ENCODE measurements at places on chromosomes 13 and 19.

DNA sequence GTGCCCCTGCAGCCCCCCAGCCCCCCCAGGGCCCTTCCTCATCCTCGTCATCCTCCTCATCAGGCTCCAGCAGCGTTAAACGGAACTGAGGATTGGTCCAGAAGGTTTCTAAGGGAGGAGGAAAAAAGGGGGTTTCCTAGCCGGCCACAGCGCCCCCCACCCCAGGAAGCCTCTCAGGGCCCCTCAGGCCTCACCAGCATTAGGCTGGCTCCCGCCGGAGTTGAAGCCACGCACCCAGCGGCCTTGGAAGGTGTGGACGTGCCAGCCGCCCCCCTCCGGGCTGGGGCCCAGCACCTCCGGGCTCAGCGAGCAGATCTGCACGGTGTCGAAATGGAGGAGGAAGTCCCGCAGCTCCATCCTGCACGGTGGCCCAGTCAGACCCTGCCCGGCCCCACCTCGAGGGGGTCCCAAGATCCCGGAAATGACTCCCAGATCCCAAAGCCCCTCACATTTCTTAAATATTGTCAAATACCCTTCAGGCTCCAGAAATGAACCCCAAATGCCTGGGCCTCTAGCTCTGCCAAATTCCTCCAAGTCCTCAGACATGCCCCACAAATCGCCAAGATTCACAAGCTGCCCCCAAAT, 6.9 kb downstream of the CAPN12 start:
- DNase-seq = no peak

DNA sequence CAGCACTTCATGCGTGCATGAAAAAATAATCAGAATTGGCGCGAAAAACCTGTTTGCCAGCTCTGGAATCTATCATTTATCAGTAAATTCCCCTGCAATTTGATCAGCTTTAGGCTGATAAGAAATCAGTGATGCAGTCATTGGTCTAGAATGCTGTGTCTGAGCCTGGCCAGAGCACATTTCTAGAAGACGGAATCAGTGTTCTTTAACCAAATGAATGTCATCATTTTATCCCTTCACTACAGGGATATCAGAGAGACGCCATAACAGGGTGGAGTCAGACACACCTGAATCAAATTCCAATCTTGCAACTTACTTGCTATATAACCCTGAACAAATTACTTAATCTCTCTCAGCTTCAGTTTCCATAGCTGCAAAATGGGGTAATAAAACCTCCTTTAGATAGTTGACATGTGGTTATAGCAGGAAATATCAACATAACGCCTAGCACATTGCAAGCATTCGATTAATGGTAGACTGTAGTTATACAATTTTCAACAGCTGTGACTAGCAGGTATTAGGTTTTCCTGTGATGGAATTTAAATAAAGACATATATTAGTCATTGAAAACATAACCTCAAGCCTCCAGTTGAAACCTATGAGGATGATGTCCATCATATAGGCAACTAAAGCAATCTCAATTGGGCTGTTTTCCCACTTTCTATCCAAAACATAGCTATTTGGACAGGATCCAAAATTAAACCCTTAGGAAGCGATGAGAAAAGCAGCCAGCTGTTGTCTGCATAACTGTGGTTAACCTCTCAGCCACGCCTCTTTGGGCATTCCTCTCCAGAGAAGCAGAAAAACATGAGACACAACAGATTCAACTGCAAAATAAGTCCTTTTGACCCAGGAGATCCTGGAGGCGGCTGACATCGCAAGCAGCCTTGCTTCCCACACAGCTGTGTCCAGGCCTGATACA, 51.6 kb upstream of the UBL3 start:
- no peak for DNase-seq

DNA sequence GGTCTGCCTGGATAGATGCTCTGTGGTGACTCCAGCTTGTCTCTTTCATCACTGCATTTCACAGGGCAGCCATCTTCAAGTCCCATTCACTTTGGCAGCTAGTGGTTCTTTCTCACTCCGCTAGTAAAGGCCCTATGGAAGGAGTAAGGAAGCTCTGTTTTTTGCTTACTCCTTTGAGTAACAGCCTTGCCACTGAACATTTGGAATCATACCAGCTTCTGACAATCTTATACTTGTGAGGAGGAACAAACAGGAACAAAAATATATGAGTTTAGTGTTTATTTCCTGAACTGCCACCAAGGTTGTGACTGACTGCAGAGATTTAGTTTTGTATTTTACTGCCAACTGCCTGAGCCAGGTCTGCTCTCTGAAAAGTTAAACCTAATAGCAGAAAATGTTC, 38.7 kb downstream of the KCTD4 start:
- DNase-seq = no peak

DNA sequence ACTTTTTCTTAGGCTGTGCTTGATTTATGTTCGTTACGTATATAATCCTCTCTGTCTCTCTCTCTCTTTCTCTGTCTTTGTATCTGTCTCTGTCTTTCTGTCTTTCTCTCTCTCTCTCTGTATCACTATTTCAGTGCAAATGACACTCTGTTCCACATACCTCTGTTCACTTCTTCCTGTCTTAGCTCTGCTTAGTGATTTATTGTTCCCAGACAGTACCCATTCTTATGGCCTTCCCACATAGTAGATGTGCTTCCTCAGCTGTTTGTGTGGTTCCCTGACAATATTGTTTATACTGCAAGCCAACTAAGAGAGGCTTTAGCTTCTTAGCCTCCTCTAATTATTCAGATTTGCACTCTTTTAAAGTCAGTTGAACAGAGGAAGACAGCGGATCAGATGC, 1244.2 kb downstream of the DIAPH3 start:
- no peak for DNase-seq

DNA sequence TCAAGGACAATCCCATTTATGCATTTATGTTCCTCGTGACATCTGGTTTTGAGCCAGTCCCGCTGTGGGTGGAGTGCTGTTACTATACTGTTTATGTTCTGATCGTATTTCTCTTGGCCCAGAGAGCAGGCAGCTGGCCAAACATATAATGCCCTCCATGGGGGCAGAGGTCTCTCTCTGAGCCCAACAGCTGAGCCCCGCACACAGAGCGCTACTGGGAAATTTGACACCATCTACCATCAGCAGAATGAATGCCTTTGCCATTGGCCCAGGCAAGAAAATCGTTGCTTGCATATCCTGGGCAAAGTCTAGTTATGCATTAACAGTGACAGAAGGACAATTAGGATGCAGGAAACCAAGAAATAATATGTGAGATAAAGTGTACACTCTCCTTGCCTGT, 126.8 kb upstream of the CACNA1A start:
- no peak for DNase-seq

- no peak for DNase-seq
These were observed 17.9 kb downstream of the ACTN4 start for GRCh38 chr19:38665219-38665931.

DNA sequence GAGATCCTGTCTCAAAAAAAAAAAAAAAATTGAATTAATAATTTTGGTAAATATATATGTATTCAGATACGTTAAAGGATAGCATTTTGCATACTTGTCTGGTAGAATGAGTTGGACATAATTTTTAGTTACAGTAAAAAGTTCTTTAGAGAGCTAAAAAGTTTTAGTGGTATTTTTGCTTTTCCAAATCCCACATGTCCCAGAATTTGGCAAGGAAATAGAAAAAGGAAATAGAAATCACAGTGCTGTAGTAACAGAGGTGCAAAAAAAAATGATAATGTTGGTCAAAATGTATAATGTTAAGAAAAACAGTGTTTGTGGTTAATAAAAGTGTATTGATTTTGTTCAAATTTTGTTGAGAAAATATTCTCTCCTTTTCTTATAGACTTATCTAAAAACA, 96.8 kb downstream of the LRCH1 start:
- DNase-seq = no peak

DNA sequence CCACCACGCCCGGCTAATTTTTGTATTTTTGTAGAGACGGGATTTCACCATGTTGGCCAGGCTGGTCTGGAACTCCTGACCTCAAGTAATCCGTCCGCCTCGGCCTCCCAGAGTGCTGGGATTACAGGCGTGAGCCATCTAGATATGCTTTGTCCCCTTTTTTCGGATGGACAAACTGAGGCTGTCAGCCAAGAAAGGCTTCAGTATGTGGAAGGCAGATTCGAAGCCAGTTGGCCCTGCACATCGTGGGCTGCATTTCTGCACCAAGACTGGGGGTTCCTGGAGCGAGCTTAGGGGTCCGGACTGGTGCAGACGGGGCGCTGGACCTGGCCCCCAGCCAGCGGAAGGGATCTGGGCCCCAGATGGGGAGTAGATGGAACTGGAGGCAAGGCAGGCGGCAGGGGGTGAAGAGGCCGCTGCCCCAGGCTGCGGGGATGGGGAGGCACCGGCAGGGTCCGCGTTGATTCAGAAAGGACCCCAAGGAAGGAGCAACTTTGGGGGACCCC, 9.7 kb upstream of the JUND start:
- no peak for DNase-seq

- DNase-seq = no peak
These were observed 1.8 kb upstream of the ANGPTL4 start for GRCh38 chr19:8361921-8362793.

DNA sequence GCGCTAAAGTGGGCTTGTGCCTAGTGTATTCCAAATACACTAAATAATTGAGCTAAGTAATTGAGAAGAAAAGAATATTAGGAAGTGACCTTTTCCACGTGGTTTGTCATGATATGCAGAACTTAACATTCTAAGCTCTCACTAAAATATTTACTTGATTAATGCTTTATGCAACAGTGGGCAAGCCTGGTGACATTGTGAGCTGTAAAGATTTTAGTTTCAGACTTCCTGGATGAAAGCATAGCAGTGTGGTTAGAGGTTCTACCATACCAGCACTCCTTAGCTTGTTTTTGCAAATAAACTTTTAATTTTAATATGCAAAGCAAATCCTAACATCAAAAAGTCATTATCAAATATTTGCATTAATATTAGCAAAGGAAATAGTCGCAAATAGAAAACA, 1065.1 kb upstream of the SPRY2 start:
- no peak for DNase-seq

DNA sequence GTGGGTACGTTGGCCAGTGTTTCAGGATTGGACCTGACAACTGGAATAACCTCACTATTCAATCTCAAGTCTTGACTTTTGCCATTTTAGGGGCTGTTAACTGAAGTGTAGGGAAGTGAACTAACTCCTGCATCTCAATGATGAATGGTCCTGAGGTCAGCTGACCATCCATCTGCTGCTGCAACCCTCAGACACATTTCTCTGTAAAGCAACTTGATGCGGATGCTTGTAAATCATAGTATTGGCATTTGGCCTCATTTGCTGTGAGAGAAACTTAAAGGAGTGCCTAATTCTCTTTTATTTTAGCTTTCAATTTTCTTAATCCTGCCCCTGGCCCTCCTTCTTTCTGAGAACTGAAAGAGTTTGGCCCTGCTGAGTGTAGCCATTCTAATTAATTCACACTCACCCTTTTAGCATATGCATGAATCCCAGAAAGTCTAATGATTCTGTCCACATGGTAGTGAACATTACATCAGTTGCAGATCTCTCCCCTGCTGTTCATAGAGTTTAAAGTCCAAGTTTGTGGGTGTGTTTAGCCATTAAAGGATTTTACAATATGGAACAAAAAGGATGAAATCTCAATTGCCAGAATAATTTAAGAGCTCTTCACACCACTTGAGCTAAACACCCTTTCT, 1531.4 kb upstream of the SLC10A2 start:
- DNase-seq = no peak

- peak; percentile 21 for DNase-seq
These were observed 65.8 kb upstream of the ADGRE5 start for GRCh38 chr19:14315433-14315832.

DNA sequence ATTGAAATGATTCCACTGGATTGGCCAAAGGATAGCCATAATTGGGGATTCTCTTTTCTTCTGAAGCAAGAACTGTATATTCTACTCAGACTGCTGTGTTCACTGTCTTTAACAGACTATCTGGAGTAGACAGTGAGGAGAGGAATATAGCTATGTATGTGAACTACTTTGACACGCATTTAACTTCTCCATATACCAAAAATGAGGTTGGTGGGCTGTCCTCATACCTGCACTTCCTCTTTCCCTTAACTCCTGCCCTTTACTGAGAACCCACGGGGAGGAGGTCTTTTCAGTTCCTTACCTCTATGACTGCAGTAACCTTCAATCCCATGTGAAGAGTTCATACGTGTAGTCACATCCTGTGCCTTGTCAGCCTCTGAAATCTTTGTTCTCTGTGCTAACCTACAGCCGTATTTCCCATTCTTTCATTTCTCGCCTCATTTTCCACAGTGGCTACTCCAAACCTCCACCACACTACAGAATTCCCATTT, 305.8 kb downstream of the MTUS2 start:
- DNase-seq = peak; percentile 50

DNA sequence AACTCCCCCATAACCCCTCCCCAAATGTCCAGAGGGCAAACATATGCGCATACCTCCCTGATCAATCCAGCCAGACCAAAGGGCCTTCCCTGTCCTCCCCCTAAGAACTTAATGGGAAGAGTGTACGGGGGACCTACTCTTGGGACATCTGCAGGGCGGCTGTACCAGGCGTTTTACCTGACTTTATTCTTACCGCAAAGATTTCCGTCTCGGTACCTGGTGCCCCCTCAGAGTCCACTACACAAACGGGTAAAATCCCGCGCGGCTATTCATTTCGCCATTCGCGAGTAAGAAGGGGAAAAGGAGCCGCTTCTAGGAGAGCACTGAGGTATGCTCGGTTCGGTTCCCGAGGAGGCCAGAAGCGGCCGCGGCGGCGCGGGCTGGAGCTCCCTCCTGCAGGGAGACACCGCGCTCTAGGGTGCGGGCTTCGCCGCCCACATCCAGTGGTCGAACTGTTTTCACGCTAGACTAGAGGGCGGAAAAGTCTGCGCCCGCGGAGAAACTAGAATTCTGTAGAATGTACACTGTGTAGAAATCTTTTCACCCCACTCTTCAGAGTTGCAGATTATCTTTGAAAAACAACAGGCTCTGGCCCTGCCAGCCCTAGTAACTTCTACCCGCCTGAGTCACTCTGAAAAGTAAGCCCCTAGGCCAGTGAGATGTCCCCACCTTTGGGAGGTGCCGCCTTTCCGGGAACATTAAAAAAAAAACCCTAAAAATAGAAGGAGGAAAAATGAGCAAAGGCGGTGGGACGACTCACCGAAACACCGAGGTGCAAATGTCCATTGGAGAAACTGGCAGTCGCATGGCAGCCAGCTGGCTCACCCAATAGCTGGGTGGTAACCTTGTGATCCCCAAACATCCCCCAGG, 3.8 kb upstream of the TSHZ3 start:
- no peak for DNase-seq

Measured in GM13976 (cell line).